ENCODE measurements at places on chromosomes 3 and 15. TPM values are rescaled to one million over a fixed set of nuclear protein-coding genes. Genes with fewer than 3 reads are reported as not detected.
A peak's percentile ranks its signal among the peaks of the same experiment; 100 is the strongest.

DNA sequence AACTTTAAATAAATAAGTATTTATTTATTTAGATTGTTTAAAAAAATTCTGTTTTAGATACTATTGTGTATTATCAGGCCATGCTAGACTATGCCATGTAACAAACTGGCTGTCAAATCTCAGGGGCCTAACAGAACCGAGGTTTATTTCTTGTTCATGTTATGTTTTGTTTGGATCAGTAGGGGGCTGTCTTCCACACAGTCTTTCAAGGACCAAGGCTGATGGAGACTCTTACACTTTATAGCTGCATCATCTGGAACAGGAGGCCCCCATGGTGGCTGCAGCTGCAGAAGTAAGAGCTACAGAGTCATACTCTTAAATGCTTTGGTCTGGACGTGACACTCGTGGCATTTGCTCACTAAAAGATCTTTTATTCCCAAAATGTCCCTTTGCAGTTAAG, 33.0 kb upstream of the ARL14 start:
- no peak for DNase-seq

GRCh38 chr3:42529468-42529867, 27.0 kb downstream of the VIPR1 start:
- no peak for DNase-seq

- DNase-seq: no peak
Observed at GRCh38 chr15:90038632-90039095, 37.5 kb downstream of the ZNF710 start.

DNA sequence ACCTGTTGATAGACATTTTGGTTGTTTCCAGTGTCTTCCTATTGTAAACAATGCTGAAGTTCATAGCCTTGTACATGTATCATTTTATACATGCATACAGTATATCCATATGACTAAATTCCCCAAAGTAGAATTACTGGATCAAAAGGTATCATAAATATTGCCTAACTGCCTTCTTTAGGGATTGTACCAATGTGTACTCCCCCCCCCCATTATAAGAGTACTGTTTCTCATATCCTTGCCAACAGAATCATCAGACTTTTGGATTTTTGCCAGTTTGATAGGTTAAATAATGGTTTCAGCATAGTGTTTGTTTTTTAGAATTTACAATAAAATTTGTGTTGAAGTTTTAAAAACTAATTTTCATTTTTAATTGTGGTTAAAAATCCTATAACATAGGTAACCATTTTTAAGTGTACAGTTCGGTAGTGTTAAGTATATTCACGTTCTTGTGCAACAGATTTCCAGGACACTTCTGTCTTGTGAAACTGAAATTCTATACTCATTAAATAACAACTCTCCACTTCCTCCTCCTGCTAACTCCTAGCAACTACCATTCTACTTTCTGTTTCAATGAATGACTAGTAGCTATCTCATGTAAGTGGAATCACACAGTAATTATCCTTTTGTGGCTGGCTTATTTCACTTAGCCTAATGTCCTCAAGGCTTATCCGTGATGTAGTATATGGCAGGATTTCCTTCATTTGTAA, 30.8 kb upstream of the MAP3K13 start:
- DNase-seq: peak; percentile 15

DNA sequence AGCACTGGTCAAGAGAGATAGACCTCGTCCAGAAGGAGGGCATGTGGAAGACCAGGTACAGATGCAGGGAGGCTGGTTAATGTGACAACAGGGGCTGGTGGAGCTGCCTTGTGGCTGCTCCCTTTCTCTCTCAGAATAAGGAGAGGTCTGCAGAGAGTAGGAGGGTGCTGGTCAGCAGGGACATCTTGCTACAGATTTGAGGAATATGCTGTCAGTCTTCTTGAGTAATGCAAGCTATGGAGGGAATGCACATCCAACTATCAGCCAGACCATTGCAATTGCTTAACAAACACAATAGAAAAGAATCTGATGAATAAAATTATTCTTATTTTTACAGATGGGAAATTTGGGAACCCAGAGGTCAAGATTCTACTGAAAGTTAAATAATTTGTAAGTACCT, 20.3 kb upstream of the SIAH2 start:
- no peak for DNase-seq

IQGAP1 gene
- total RNA-seq: 224 TPM

PLD1 gene
- total RNA-seq: 51.5 TPM

NR1I2 gene
- total RNA-seq: 0.10 TPM

MCTP2 gene
- 14.2 TPM for total RNA-seq

GRCh38 chr15:62603742-62604141, 438.7 kb upstream of the C2CD4B start:
- no peak for DNase-seq

SLC51B gene
- total RNA-seq: not detected

GRCh38 chr3:114338651-114339357, 45.0 kb downstream of the TIGIT start:
- DNase-seq: no peak

GRCh38 chr3:172568701-172569100, 45.5 kb upstream of the TNFSF10 start:
- DNase-seq: no peak

Measured in skin of body (tissue), 3 donors.